DND-41 (cell line): ENCODE measurements at places on chromosomes 5 and 9.

GRCh38 chr5:73121119-73121463 is 716 bp downstream of the TMEM171 start:
- DNase-seq, result no peak
- peaks cover 6% of the 10 kb centered on the region for H3K27me3 ChIP-seq
- no peak overlapping the region for H3K4me3 ChIP-seq
- no peak overlapping the region for H3K27ac ChIP-seq
- H3K36me3 ChIP-seq, result no peaks in the 10 kb centered on the region
- no peaks in the 10 kb centered on the region for H3K4me1 ChIP-seq

DNA sequence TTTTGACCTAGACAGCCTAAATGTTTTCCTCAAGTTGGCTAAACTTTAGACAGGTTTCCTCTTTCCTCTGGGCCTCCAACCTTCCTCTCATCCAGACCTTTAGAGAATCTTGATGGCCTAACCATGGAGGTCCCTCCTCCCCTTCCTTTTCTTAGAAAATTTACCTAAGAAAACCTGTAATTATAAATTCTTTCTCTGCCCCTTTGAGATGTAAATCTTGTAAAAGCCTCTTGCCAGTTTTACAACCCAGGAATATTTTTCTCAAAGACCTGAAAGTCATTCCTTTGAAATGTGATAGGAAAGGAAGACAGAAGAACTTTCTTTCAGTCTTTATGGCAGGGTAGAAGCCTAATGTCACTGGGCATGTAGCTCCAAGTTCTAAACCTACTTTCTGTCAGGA is 1752.6 kb upstream of the C9orf72 start:
- no peak for DNase-seq
- no peak overlapping the region for H3K4me3 ChIP-seq
- H3K36me3 ChIP-seq, result no peaks in the 10 kb centered on the region
- H3K27ac ChIP-seq, result no peak overlapping the region
- H3K4me1 ChIP-seq, result no peaks in the 10 kb centered on the region

DNA sequence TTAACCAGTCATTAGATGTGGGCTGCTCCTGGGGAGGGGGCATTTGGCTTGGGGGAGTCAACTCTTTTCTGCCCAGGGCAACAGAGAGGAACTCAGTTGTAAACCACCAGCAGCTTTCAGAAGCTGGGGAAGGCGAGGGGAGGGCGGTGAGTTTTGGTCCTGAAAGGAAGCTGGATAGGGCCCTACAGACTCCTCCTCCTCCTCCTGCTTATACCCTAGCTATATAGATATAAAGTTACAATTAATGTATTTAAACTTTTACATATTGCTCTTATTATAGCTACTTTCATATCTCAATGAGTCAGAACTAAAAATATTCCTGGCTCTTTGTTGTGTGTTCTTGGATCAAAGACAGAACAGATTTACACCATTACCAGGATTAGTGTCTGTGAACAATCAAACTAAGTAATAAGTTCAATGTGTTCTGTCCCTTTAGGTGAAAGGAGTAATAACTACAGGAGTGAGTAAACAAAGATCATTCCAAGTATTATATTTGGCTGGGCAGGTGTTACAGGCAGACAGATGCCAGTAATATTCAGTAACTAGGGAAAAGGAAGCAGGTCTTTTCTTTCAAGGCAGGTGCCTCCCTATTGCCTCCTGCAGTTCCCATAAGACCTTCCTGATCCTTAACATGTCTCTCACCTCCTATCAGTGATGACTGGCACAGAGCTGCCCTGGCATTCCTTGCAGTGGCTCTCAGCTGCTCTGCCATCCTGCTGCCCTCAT is 20.5 kb upstream of the VPS13A start:
- no peaks in the 10 kb centered on the region for H3K27me3 ChIP-seq
- DNase-seq, result no peak
- H3K4me1 ChIP-seq, result no peaks in the 10 kb centered on the region
- no peaks in the 10 kb centered on the region for H3K36me3 ChIP-seq
- no peak overlapping the region for H3K4me3 ChIP-seq
- H3K27ac ChIP-seq, result no peak overlapping the region

- H3K4me1 ChIP-seq, result no peaks in the 10 kb centered on the region
- DNase-seq, result no peak
- no peaks in the 10 kb centered on the region for H3K36me3 ChIP-seq
- H3K27me3 ChIP-seq, result no peaks in the 10 kb centered on the region
- H3K27ac ChIP-seq, result no peak overlapping the region
- H3K4me3 ChIP-seq, result no peak overlapping the region
These were observed 54.9 kb downstream of the ASTN2 start for GRCh38 chr9:117359910-117360309.

GRCh38 chr5:81420039-81420667 is 26.2 kb upstream of the ACOT12 start:
- no peaks in the 10 kb centered on the region for H3K4me1 ChIP-seq
- H3K27me3 ChIP-seq, result no peaks in the 10 kb centered on the region
- H3K27ac ChIP-seq, result no peak overlapping the region
- no peak overlapping the region for H3K4me3 ChIP-seq

GRCh38 chr5:143600396-143601075 is 197.1 kb upstream of the NR3C1 start:
- no peaks in the 10 kb centered on the region for H3K27me3 ChIP-seq
- no peak overlapping the region for H3K4me3 ChIP-seq
- peaks cover 58% of the 10 kb centered on the region for H3K4me1 ChIP-seq
- peak overlapping the region; percentile 36 for H3K27ac ChIP-seq
- no peak for DNase-seq
- H3K36me3 ChIP-seq, result no peaks in the 10 kb centered on the region

DNA sequence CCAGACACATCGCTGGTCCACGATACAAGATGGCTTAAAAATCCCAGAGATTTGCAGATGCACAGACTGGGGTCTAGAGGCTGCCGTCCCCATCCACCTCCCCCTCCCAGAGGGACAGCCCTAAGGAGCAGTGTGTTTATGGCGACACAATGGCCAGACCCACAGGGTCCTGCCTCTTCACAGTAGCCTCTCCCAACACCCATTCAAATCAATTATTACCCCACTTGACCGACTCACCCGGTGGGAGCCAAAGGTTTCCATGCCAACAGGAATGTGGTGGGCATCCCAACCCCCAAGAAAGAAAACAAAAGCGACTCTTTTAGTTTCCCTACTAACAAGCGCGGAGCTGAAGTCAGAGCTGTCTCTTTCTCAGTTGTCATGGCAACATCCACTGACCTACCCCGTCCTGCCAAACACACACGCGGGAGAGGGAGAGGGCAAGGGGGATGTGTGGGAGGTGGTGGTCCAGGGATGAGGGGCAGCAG is 209.0 kb downstream of the TTLL11 start:
- no peak overlapping the region for H3K27ac ChIP-seq
- no peaks in the 10 kb centered on the region for H3K27me3 ChIP-seq
- no peak overlapping the region for H3K4me3 ChIP-seq
- no peak for DNase-seq
- no peaks in the 10 kb centered on the region for H3K4me1 ChIP-seq
- no peaks in the 10 kb centered on the region for H3K36me3 ChIP-seq
